Lower lobe of right lung (tissue), 2 donors: ENCODE measurements at places on chromosomes 2 and 18. TPM values are rescaled to one million over a fixed set of nuclear protein-coding genes. Genes with fewer than 3 reads are reported as not detected.

Gene CRYGD
- not detected for total RNA-seq

Gene CFC1B
- not detected for total RNA-seq

Gene STAT4
- 5.8 TPM for total RNA-seq

Gene TSPYL6
- not detected for total RNA-seq

Gene MEIS1
- 54.7 TPM for total RNA-seq

Gene DSG4
- total RNA-seq, result not detected

Gene EVA1A
- 31.7 TPM for total RNA-seq

Gene ATP5F1A
- 238 TPM for total RNA-seq

Gene LINC00305
- not detected for total RNA-seq

Gene MLPH
- total RNA-seq, result 394 TPM

Gene CUL3
- total RNA-seq, result 79.2 TPM

Gene EFEMP1
- 219 TPM for total RNA-seq

Gene ASIC4
- 0.53 TPM for total RNA-seq

Gene CHST9
- 5.6 TPM for total RNA-seq

Gene HNMT
- total RNA-seq, result 99.3 TPM

Gene RTP5
- total RNA-seq, result not detected
